ENCODE measurements at places on chromosomes 1 and 21. TPM values are rescaled to one million over a fixed set of nuclear protein-coding genes. Genes with fewer than 3 reads are reported as not detected.

P3H1 gene
- 351 TPM for total RNA-seq

- H3K36me3 ChIP-seq, result no peaks in the 10 kb centered on the region
- H3K4me3 ChIP-seq, result no peak overlapping the region
- no peaks in the 10 kb centered on the region for H3K27me3 ChIP-seq
- H3K27ac ChIP-seq, result no peak overlapping the region
Observed at GRCh38 chr1:4172644-4173599, 272.9 kb upstream of the C1orf174 start.

DNA sequence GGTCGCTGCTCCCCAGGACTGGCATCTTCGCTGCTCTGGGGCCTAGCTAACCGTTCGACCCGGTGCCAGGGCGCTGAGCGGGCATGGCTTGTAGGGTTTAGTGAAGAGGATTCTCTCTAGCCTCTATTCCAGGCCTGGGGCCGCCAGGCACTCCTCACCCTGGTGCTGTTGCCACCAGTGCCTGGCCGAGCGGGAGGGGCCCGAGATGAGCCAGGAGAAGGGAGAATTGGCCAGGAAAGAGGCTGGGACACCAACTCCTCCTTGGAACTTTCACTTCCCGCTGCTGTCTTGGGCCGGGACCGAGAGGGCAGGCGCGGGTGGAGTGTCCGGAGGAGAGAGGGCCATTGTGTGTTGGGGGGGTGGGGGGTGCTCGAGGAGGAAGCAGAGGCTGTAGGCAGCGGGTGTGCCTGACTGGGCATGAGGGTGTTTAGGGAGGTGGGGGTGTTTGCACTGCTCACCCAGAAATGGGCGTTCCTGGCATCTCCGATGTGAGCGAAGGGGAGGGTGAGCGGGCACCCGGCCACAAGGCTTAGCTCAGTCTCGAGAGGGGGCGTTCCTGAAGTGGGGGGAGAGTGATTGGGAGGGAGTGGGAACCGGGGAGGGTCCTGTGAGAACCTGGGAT lies 772 bp downstream of the ADAM15 start:
- H3K27me3 ChIP-seq, result no peaks in the 10 kb centered on the region
- H3K4me1 ChIP-seq, result peaks cover 22% of the 10 kb centered on the region
- peak overlapping the region; percentile 70 for H3K4me3 ChIP-seq
- H3K27ac ChIP-seq, result no peak overlapping the region

TMCO4 gene
- total RNA-seq, result 2.4 TPM

DNA sequence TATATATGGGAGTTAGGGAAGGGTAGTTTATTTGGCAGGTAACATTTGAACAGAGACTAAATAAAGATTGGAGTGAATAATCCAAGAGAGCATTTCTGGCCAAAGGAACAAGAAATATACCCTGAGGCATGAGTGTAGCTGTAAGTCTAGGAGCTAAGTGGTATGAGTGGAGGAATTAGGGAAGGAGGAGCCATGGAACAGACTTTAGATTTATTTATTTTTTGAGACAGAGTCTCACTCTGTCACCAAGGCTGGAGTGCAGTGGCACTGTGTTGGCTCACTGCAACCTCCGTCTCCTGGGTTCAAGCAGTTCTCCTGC lies 18.4 kb downstream of the CAPZA1 start:
- H3K4me3 ChIP-seq, result no peak overlapping the region
- no peaks in the 10 kb centered on the region for H3K36me3 ChIP-seq
- no peak for DNase-seq
- peaks cover 14% of the 10 kb centered on the region for H3K4me1 ChIP-seq
- H3K27me3 ChIP-seq, result no peaks in the 10 kb centered on the region

DNA sequence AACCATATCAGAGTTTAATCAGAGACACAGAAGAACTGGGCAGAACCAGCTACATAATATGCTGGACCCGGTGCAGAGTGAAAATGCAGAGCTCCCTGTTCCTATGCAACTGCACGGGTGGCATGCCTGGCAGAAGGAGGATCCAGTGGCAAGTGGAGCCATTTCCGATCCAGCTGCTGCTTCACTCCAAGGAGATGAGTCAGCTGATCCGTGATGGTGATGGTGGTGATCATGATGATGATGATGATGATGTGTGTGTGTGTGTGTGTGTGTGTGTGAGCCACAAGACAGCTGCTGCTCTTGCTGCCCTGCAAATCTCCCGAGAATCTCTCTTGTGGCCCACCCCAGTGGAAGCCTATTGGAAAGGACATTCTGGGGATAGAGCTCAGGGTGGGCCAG lies 133.0 kb downstream of the URB2 start:
- H3K4me1 ChIP-seq, result peaks cover 28% of the 10 kb centered on the region
- peak overlapping the region; percentile 72 for H3K27ac ChIP-seq
- DNase-seq, result peak; percentile 81
- no peaks in the 10 kb centered on the region for H3K27me3 ChIP-seq
- no peaks in the 10 kb centered on the region for H3K36me3 ChIP-seq
- no peak overlapping the region for H3K4me3 ChIP-seq

DNA sequence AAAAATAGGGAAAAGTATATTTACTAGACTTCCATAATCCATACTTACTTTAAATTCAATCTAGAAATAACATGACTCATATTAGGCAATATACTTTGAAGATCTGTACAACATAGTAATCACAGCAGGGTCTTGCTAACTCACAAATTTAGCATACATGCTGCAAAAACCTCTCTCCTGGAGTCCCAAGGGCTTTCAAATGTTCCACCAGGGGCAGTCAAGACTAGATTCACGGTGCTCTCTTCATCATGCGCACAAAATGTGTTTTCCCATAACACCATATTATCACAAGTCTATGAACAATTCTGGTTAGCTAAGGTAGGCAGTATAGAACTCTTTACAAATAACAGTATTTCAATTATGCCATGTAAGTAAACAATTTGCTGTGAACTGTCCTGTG lies 45.8 kb downstream of the SSX2IP start:
- no peak for DNase-seq
- H3K27me3 ChIP-seq, result no peaks in the 10 kb centered on the region
- no peak overlapping the region for H3K4me3 ChIP-seq
- peaks cover 2% of the 10 kb centered on the region for H3K36me3 ChIP-seq
- no peaks in the 10 kb centered on the region for H3K4me1 ChIP-seq

GRCh38 chr1:217453816-217454215 lies 177.1 kb downstream of the GPATCH2 start:
- no peak overlapping the region for H3K4me3 ChIP-seq
- peak; percentile 6 for DNase-seq
- peaks cover 4% of the 10 kb centered on the region for H3K4me1 ChIP-seq
- H3K27ac ChIP-seq, result no peak overlapping the region
- peaks cover 5% of the 10 kb centered on the region for H3K36me3 ChIP-seq
- no peaks in the 10 kb centered on the region for H3K27me3 ChIP-seq

DNA sequence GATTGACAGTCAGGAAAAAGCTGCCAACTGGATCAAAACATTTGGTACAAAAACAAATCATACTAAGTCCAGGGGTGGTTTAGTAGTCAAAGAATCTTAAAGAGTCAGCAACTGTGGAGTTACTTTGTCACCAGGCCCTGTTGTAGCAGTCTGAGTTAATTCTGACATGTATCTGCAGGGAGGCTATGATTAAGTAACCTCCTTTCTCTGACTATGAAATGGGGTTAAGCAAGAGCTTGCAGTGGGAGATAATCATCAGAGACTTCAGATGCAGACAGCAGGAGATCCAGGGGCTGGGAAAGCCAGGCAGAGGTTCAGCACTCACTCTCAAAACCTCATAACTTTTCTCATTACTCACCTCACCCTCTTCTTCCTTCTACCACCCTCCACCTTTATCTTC lies 99.2 kb upstream of the BTG3 start:
- H3K36me3 ChIP-seq, result no peaks in the 10 kb centered on the region
- no peaks in the 10 kb centered on the region for H3K27me3 ChIP-seq
- H3K4me1 ChIP-seq, result no peaks in the 10 kb centered on the region
- no peak overlapping the region for H3K4me3 ChIP-seq
- DNase-seq, result no peak

GALE gene
- 24.1 TPM for total RNA-seq

GRCh38 chr1:28518745-28519341 lies 13.0 kb downstream of the RCC1 start:
- H3K4me3 ChIP-seq, result peak overlapping the region; percentile 72
- peaks cover under 1% of the 10 kb centered on the region for H3K36me3 ChIP-seq
- H3K4me1 ChIP-seq, result peaks cover 14% of the 10 kb centered on the region
- no peak for DNase-seq
- H3K27ac ChIP-seq, result peak overlapping the region; percentile 86

DNA sequence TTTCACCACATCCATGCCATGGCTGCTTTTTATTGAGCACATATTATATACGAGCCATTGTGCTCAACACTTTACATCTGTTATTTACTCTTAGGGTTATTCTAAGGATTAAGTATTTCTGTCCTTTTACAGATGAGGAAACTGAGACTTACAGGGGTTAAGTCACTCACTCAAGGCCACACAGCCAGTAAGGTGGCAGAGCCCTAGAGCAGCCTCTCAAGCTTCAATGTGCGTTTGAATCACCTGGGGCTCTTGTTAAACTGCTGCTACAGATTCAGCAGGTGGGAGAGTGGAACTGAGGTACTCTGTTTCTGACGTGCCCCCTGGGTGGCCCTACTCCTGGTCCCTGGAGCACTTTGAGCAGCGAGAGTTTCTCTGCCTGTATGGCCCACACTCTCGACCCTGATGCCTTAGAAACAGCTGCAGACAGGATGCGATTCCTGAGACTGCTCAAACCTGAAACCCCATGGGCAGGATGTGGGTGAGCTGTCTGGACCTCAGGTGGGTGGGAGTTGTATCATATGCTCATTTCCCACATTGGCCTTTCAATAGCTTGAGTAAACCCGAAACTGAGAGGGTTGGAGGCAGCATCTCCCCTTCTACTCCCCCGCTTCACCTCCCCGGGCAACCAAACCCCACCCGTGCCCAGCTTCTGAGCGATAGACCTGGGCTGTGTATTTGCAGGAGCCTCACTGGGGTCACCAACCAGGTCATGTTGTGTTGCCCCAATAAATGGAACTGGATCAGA lies 59.3 kb downstream of the MAN1C1 start:
- no peaks in the 10 kb centered on the region for H3K36me3 ChIP-seq
- H3K4me1 ChIP-seq, result peaks cover 7% of the 10 kb centered on the region
- no peak overlapping the region for H3K4me3 ChIP-seq
- DNase-seq, result no peak
- H3K27me3 ChIP-seq, result peaks cover 9% of the 10 kb centered on the region

DNA sequence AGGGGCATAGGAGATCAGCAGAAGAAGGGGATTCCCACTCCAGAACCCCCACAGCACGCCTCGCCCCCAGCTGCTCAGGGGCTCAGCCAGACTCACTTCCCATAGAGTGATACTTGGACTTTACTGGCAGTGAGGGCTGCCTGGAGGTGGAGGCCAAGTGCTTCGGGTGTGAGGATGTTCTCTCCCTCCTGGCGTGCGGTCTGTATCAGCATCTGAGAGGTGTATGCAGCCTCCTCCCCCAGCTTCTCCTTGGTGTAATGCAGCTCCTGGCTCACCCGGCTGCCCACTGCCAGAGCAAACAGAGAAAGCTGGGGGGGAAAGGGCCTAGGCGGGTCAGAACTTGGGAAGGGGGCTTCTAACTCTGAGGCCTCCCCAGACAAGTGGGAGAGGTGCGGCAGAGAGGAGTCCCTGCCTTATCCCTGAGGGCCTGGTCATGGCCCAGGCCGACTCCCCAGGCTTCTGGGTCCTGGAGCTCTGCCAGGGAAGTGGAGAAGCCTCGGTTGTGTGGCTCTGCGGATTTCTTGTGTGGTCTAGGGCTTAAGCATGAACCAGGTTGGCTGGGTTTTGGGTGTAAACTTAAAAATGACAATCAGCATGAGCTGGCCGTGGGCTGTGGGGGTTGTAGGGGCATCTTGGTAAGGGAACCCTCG lies 10.9 kb downstream of the PTCH2 start:
- no peak for DNase-seq
- H3K36me3 ChIP-seq, result no peaks in the 10 kb centered on the region
- H3K4me1 ChIP-seq, result no peaks in the 10 kb centered on the region
- no peaks in the 10 kb centered on the region for H3K27me3 ChIP-seq

- no peaks in the 10 kb centered on the region for H3K4me1 ChIP-seq
- H3K4me3 ChIP-seq, result no peak overlapping the region
- no peak overlapping the region for H3K27ac ChIP-seq
- H3K27me3 ChIP-seq, result no peaks in the 10 kb centered on the region
- peak; percentile 59 for DNase-seq
Observed at GRCh38 chr21:35275776-35276175, 226.7 kb upstream of the RUNX1 start.

GRCh38 chr1:80048716-80049115 lies 1042.2 kb upstream of the ADGRL4 start:
- H3K4me1 ChIP-seq, result peaks cover 2% of the 10 kb centered on the region
- no peaks in the 10 kb centered on the region for H3K27me3 ChIP-seq
- no peaks in the 10 kb centered on the region for H3K36me3 ChIP-seq
- H3K27ac ChIP-seq, result no peak overlapping the region
- no peak for DNase-seq
- no peak overlapping the region for H3K4me3 ChIP-seq

DNA sequence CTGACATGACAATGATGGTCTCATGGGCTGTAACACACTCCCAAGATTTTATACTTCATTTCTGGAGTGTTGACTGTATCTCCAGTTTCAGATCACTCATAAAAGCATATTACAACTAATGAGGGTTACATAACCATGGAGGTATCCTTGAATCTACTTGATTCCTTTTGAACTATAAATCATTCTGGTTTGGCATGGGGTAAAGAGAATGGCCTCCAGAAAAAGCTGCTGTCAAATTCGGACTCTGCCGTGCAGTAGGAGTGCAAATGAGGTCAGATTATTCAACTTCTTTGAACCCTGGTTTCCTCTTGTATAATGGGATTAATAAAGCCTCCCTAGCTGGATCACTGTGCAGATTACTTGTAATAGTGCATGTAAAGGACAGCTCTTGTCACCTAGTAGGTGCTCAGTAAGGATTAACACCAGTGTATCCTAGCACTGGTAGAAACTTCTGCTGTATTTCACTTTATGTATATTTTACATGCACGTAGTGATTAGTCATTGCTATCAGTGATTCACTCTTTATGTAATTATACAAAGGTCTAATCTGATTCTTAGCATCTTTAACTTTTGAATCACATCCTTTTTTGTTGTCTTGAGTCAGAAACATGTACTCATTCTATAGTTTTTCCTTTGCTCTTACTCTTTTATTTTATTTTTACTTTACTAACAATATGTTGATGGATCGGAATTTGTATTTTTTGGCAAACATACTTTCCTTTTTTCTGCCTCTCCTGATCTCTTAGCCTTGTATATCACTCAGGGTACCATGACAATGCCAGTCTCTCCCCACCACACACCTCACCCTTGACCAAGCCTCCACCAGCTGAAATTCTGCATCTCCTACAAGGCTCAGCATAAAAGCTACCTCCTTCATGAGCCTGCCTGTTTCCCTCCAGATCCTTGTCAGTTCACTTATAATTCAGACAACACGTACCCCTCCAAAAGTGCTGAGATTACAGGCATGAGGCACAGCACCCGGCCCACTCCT lies 3.2 kb downstream of the LRRC8C start:
- no peaks in the 10 kb centered on the region for H3K36me3 ChIP-seq
- DNase-seq, result peak; percentile 78
- peaks cover 27% of the 10 kb centered on the region for H3K4me1 ChIP-seq
- no peak overlapping the region for H3K4me3 ChIP-seq
- H3K27me3 ChIP-seq, result no peaks in the 10 kb centered on the region
